Bronchial epithelial cell (primary cell): ENCODE measurements at places on chromosomes 11 and 22. TPM values are rescaled to one million over a fixed set of nuclear protein-coding genes. Genes with fewer than 3 reads are reported as not detected.

Gene OR8A1
- total RNA-seq, result not detected in 2 replicates

Gene THY1
- total RNA-seq, result 0.13 and 2.1 TPM in 2 replicates

- DNase-seq, result no peak
Measured at GRCh38 chr11:117669062-117669461, 128.0 kb downstream of the DSCAML1 start.

- DNase-seq, result no peak
Measured at GRCh38 chr11:125378571-125378970, 117.5 kb downstream of the FEZ1 start.

GRCh38 chr22:36452250-36452977 is 29.0 kb downstream of the TXN2 start:
- DNase-seq, result no peak

- DNase-seq, result no peak
Measured at GRCh38 chr11:88164806-88165585, 10.2 kb downstream of the RAB38 start.

DNA sequence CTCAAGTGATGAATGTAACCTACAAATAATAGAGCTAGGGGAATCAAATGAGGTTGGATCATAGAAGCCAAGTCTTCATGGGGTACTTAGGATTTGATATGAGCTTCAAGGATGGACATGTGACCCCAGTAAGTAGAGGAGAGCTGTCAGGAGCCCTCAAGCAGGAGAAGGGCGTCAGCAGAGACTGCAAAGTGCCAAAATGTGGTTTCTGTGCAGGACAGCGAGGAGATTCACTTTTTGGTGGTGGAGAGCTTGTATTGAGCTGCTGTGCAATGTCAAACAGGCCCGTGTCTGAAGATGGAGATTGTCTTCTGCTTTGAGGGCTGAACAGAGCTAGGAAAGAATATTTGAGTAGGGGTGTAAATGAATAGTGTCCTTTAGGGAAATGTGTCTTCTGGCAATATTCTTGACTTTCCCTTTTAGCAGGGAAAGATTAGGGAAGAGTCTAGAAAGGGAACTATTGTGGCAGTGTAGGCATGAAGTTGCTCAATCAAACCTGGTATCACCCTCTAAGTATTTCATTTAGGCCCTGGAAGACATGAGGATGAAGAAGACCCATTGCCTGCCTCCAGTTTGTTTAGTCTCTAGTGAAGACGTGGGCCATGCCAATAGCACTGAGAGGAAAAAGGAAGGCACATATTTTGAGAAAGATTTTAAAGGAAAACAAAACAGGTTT is 31.2 kb upstream of the SORL1-AS1 start:
- DNase-seq, result no peak

Gene GLYAT
- total RNA-seq, result not detected in 2 replicates

DNA sequence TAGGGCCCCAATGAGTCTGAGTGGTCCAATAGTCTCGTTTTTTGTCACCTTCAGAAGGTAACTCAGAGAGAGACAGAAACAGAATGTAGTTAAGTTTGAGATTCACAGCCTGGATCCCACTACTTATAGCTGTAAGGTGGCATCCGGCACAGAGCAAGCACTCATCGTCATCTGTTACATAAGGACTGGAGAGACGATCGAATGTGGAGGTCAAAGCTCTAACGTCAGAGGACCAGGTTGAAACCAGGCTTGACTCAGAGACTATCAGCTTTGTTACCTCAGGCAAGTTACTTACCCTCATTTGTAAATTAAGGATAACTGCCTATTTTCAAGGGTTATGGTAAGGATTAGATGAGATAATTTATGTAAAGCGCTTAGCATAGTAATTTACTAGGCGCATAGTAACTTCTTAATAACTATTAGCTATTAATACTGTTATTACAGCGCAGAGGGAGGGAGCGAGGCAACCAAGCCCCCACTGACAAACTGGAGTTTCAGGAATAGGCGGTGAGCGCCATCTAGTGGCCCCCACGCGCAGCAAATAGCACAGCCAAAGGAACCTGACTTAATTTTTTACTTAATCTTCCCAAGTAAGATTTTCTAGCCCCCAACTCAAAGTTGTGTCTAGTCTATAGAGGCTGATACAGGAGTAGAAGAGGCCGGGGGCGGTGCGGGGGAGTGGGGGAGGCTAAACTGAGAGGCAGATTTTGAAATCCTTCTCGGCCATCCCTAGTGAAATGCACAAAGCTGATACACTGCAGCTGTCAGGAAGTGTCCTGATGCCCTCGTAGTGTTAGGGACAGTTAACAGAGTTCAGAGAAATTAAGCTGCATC is 29.0 kb upstream of the API5 start:
- DNase-seq, result peak; percentile 13

- peak; percentile 8 for DNase-seq
Measured at GRCh38 chr11:75140269-75141138, 10.4 kb upstream of the SLCO2B1 start.
